ENCODE measurements at places on chromosomes 1 and 21.

DNA sequence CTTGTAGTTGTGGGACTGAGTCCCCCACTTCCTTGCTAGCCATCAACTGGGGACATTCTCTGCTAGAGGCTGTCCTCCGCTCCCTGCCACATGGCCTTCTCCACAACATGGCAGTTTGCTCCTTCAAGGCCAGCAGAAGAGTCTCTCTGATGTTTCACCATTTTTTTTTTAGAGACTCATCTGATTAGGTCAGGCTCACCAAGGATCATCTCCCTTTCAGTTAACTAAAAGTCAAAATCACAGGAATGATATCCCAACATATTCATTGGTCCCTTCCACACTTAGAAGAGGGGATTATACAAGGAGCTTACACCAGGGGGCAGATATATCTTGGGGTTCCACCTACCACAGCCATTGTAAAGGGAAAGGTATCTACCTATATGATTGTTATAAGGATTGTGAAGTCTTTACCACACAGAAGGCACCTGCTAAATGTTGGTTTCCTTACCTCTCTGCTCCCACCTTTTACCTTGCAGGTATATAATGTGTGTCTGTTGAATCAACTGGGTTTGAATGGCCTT is 23.3 kb downstream of the RIMKLA start:
- DNase-seq, result no peak

- DNase-seq, result no peak
Observed at GRCh38 chr1:78355656-78356055, 135.1 kb upstream of the PTGFR start.

DNA sequence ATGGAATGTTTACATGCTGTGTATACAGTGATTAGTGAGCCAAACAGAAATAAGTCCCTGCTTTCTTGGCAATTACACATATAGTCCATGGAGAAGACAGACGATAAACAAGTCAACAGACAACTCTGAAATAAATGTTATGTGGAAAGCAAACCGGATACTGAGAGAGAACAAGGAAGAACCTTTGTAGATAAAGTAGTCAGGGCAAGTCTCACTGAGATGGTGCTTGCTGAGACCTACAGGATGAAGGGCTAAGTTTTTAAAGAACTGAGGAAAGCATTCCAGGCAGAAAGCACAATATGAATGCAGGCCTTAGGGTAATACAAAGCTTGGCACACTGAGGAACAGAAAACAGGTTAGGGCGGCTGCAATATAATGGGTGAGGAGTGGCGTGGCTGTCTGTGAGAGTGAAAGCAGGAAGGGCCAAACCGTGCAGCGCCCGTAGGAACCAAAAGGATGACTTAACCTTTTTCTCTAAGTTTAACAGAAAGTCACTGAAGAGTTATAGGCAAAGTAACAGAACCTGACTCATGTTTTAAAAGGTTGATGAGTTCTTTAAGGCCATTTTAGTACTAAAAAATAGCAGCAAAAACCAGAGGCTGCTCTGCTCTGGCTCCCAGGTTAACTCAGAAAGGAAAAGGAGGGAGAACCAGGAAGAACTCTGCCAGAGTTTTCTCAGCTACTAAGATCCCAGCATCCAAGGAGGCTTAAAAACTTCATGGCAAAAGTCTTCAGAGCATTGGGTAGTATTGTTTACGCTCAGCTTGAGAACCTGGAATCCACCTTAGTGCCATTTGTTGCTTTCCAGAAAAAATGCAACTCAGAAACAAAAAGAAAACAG is 8.7 kb upstream of the TTF2 start:
- DNase-seq, result no peak

DNA sequence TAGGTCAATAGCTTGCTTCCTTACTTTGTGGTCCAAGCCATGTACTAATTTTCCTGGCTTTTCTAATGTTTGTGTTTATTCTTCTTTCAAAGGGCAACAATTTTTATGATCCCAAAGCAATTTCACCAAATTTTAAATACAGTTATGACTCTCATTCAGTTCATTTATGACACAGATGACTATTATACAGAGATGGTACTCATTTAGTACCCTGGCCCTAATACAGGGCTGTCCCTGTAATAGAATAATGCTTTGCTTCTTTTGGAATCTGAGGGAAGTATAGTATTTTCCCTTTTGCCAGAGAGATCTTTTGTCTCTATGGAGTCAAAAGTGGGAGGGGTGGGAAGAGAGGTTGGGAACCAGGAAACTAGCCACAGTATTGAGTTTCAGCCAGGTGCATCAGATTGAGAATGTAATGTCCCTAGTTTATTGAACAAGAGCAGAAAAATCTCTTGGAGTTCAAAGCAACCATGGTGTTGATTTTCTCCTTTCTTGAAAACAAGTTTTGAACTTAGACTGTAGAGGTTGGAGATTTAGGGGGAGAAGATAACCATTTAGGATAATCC is 20.4 kb downstream of the DENND2D start:
- no peak for DNase-seq

- DNase-seq, result no peak
Observed at GRCh38 chr1:215256936-215257679, 174.6 kb downstream of the KCNK2 start.

DNA sequence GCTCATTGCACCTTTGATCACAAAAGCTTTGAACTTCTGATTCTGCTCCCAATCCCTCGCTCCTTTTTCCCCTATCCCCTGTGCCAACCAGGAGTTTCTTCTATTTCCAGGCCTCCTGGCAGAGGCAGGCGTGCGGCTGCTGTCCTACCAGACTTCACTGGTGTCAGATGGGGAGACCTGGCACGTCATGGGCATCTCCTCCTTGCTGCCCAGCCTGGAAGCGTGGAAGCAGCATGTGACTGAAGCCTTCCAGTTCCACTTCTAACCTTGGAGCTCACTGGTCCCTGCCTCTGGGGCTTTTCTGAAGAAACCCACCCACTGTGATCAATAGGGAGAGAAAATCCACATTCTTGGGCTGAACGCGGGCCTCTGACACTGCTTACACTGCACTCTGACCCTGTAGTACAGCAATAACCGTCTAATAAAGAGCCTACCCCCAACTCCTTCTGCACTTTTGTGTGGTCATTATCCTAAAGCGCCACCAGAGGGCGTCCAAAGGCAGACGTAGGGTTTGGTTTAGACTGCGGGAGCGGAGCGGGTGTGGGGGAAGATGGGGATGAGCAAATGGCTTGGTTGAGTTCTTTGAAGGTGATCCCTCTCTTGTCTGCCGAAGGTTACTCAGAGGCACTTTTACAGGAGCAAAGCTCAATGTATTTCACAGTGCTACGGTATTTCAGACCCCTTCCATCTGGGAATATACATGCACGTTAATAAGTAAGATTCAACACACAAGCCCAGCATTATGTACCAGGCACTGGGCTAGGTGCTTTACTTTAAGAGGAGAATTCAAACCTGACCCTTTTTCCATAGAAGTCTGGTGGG is 24.7 kb downstream of the HMGCS2 start:
- no peak for DNase-seq

- no peak for DNase-seq
Observed at GRCh38 chr1:57102561-57103326, 136.9 kb upstream of the C8B start.

- no peak for DNase-seq
Observed at GRCh38 chr1:234658138-234658537, 48.2 kb upstream of the IRF2BP2 start.

DNA sequence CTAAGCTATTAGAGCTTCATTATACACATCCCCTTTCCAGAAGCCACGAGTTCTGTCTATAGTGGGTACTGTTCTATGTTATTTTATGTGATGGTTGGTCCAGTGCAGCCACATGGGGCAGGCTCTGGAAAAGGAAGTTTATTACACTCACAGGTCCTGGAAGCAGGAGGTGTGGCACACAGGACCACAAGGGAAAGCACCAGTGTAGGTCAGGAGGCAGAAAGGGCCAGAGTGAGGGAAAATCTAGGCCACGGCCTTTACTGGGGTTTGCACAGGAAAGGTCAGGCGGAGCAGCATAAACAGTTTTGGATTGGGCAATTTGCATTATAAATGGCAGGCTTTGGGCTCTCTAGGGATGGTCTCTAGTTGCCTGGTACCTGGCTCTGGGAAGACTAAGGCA is 21.8 kb upstream of the CNIH3 start:
- no peak for DNase-seq

DNA sequence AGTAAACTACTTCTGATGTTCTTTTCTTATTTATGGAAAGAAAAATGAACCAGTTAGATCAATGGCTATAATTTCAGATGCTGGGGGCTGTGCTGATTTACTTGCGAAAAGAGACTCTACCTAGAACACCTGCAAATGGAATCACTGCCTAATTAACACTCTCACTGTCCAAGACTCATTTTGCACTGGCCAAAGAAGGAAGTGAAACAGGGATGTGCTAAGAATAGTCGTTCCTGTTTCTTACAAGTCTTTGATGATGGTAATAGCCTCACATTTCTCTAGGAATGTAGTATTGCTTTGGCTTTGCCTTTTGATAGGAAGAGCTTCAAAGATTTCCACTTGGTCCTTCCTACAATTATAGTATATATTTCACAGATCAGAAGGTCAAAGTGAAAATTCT is 12.7 kb upstream of the TSNAX start:
- DNase-seq, result no peak

DNA sequence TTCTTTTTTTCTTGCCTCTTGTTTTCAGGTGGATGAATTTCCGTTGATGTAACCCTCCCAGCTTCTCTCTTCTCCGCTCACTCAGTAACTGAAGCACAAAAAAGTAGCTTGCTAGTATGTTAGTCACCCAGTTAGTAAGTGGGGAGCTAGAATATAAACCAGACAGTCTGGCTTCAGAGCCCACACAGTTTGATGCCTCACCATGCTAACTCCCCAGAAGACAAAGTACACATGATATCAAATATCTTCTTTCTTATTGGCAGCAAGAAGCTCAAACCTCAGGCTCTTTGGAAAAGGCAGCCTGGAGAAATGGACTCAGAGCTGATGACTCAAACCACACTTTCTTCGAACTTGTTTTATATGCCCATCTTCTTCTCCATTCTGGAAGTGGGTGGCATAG is 187.5 kb upstream of the PLXNA2 start:
- no peak for DNase-seq

GRCh38 chr1:23483321-23484252 is at the start of gene ASAP3:
ASAP3 (minus strand) TSS chr1:23484179; CDS start chr1:23484133, 46 bp downstream.
- DNase-seq, result no peak

DNA sequence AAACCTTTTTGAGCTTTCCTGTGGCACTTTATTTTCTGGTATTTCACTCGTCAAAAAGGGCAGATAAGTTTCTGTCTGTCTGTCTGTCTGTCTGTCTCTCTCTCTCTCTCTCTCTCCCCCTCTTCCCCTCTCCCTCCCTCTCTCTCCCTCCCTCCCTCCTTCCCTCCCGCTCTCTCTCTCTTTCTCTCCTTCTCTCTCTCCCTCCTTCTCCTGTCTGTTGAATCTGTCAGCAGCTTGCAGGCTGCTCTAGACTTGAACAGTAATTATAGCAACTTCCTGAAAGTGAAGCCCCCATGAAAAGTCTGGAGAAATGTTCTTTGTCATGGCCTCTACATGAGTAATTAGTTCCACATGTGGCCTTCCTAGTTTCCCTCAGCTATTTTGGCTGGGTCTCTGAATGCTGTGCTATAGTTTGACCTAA is 275.2 kb upstream of the C1orf105 start:
- DNase-seq, result no peak

- no peak for DNase-seq
Observed at GRCh38 chr1:11924334-11925195, 1.7 kb downstream of the KIAA2013 start.

GRCh38 chr1:109975718-109976117 is 8.8 kb upstream of the AHCYL1 start:
- no peak for DNase-seq

DNA sequence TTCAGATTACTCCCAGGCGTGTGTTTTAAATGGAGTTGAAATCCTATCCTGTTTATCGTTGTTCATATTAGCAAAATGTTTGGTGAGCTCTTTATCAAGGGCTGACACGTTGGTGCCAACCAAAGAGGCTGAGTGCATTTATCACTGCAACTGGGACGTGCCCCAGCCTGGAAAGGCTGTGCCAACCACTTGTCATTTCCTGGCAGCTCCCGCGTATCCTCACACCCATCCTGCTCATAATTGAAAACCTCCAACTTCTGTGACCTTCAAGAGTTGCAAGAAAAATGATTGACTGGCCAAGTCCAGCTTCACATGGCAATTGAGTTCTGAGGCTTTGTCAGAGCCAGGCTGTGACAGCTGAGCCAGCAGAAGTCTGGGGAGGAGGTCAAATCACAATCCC is 43.7 kb upstream of the KCNA3 start:
- no peak for DNase-seq

- no peak for DNase-seq
Observed at GRCh38 chr1:169779150-169779549, 15.6 kb downstream of the METTL18 start.

GRCh38 chr1:53502641-53503432 is 43.6 kb downstream of the DMRTB1 start:
- DNase-seq, result no peak

DNA sequence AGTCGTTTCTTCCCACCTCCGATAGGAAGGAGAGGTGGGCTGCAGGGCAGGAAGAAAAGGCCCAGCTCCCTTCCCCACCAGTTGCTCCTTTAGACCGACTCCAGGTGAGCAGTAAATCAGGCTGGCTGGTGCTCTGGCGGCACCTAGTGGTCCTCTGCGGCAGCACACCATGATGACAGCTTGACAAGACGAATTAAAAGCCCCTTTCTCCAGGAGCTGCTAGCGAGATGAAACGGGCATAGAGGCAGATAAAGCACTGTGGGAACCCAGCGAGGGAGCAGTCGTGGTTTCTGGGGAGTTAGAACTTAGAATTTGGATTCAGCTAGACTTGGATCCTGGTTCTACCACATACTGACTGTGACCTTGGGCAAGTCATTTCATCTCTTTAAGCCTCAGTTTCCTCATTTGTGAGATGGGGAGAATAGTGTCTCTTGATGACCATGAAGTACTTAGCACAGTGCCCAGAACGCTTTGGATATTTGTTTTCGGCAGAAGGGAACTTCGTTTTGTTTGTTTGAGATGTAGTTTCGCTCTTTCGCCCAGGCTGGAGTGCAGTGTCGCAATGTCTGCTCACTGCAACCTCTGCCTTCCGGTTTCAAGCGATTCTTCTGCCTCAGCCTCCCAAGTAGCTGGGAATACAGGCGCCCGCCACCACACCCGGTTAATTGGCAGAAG is 21.8 kb upstream of the COL9A2 start:
- peak; percentile 56 for DNase-seq

- no peak for DNase-seq
Observed at GRCh38 chr1:83917959-83918358, 81.0 kb downstream of the TTLL7 start.

DNA sequence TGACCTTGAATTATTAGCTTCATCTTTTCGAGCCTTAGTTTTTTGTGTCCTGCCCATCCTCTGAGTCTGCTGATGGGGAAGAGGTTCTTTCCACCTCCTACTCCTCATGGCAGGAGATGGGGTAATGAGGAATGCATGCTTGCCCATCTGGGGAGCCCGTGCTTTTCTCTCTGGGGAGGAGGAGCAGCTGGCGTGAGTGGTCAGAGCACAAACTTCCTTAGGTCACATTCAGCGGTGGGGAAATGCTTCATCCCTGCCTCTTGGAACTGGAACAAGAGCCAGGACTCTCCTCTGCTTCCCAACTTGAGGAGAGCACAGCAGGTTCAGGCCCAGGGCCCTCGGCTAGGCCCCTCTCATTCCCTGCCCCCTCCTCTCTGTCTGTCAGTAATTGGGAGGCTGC is 155.0 kb downstream of the PCNX2 start:
- no peak for DNase-seq

- DNase-seq, result no peak
Observed at GRCh38 chr1:229760478-229760996, 134.5 kb downstream of the URB2 start.
